ENCODE measurements at places on chromosomes 5 and 9.

DNA sequence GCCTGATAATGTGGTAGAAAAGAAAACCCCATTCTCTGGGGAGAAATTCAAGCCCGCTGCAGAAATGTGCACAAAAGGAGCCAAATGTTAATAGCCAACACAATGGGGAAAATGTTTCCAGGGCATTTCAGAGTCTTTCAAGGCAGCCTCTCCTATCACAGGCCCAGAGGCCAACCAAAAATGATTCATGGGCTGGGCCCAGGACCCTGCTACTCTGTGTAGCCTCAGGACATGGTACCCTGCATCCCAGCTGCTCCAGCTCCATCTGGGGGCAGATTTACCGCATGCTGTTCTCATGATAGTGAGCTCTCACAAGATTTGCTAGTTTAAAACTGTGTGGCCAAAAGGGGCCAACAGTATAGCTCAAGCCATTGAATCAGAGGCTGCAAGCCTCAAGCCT, 41.1 kb downstream of the RAPGEF6 start:
- DNase-seq, result no peak

- DNase-seq, result no peak
These were observed 668 bp downstream of the RANBP3L start for GRCh38 chr5:36300927-36301540.

- no peak for DNase-seq
These were observed 1.6 kb upstream of the OXCT1 start for GRCh38 chr5:41871852-41872251.

DNA sequence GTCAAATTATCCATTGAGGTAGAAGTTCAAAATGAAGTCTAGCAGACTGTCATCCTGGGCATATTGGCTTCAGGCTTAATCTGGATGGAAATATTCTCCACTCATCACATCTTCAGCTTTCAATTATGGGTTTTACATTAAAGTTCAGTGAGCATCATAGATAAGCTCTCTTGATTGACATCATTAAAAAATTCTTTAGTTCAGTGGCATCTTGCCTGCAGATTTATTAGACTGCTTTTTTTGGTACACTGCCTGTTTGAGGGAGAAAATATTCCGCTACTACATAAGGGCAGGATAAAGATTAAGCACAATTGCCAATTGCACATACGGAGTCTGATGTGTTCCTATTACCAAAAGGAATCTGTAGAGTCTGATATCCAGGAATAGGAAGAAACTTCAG, 2353.8 kb downstream of the MAT2B start:
- DNase-seq, result no peak

DNA sequence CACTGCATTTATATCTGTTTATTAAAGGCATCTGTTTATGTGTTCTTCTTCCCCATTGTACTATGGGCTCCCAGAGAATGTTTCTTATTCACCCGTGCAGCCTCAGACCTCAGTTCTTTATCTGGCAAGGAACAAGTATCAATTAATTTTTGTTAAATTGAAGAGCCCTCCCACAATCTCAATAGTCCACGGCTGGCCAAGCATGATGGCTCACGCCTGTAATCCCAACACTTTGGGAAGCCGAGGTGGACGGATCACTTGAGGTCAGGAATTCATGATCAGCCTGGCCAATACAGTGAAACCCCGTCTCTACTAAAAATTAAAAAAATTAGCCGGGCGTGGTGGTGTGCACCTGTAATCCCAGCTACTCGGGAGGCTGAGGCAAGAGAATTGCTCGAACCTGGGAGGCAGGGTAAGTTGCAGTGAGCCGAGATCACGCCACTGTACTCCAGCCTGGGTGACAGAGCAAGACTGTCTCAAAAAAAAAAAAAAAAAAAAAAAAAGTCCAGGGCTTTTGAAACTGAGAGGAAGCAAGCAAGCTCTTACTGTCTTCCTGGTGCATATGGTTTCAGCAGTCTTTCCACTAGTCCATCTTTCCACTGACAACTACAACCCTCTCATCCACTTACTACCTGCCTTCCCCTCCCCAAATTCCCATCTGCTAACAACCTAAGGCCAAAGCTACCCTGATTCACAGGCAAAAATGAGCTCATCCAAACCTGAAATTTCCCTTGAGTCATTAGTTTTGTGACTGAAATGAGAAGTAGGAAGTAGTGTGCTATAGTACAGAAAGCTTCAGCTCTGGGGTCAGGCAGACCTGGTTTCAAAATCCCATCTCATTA, 2.3 kb upstream of the HK3 start:
- DNase-seq, result no peak

GRCh38 chr9:87211669-87212068, 264.4 kb upstream of the GAS1 start:
- DNase-seq, result no peak

GRCh38 chr5:34854459-34855174, 15.7 kb downstream of the TTC23L start:
- no peak for DNase-seq

DNA sequence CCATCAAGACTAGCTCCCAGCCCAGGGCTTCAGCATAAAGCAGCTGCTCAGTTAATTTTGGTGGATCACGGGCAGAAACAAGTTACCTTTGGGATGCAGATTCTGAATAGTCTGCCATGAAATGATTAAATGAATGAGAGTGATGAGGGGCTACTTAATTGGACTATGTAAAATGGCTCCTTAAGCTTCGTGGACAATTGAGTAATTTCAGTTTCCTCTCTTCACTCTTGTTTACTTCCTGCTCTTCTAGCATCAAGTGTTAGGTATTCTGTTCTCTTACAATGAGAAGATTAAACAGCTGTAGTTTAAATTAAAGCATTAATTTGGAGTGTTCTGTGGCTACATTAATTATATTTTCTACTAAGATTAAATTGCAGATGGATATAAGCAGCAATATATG, 28.1 kb downstream of the PIK3R1 start:
- DNase-seq, result no peak

GRCh38 chr9:94213511-94214124, 45.5 kb upstream of the ZNF169 start:
- DNase-seq, result peak; percentile 62

- peak; percentile 27 for DNase-seq
These were observed 34.9 kb downstream of the IRF1 start for GRCh38 chr5:132455614-132456115.

GRCh38 chr9:127014216-127014909, 99.8 kb downstream of the RALGPS1 start:
- DNase-seq, result no peak

GRCh38 chr5:179732412-179732917, at the start of gene MAML1:
Gene MAML1, plus strand, starts transcription at chr5:179732822. Its CDS starts 291 bp downstream, at chr5:179733113.
- peak; percentile 100 for DNase-seq

DNA sequence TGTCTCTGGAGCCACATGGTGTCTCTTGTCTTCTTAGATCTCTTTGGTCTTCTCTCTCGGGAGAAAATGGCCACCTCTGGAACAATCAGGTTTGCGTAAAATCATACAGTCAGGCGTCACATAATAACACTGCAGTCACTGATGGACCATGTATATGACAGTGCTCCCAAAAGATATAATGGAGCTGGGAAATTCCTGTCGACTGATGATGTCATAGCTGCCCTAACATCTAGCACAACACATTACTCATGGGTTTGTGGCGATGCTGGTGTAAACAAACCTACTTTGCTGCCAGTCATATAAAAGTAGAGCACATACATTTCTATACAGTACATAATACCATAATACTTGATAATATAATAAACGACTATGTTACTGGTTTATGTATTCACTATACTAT, 30.1 kb upstream of the RAI14 start:
- no peak for DNase-seq

DNA sequence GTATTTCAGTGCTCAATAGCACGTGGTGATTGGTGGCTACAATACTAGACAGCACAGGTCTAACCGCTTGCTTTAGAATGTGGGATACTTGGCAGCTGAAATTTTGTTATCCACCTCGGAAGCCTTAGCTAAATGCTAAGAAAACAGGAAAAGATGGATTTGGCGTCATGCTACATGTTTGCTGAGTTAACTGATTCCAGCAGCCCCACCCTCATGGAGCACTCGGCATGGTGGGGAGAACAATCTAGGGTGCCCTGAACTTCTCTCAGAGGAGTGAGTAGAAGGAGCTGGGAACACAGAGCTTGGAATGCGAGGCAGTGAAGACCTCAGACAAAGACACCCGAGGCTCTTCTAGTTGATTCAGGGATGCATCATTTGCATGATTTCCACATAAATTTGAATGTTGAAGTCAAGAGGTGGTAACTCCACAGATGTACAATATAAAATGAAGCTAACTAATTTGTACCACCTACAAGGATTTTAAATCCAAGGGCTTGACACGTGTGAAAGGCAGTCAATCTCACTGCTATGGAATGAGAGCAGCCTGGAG, 145.1 kb upstream of the FSTL4 start:
- DNase-seq, result no peak

DNA sequence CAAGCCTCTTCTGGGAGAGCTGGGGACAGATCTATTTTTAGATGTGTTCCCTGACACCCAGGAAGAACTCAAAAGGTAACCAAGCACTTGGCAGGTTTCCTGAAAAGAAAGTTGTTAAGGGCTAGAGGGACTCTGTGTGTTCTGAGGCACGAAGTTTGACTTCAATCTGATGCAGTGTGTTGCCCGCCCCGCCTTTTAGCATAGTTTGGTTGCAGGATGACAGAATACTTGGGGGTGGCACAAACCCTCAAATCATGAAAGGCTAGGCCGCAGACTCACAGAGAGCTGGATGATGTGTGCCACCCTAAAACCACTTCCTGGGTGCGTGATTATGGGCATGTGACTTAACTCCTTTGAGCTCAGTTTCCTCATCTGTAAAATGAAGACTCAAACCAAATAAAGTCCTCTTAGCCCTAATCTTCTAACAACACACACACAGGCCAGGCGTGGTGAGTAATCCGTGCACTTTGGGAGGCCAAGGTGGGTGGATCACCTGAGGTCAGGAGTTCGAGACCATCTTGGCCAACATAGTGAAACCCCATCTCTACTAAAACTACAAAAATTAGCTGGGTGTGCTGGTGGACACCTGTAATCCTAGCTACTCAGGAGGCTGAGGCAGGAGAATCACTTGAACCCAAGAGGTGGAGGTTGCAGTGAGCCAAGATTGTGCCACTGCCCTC, 12.8 kb upstream of the NDFIP1 start:
- peak; percentile 76 for DNase-seq

GRCh38 chr5:570886-571285, 41.3 kb upstream of the CEP72 start:
- DNase-seq, result no peak

DNA sequence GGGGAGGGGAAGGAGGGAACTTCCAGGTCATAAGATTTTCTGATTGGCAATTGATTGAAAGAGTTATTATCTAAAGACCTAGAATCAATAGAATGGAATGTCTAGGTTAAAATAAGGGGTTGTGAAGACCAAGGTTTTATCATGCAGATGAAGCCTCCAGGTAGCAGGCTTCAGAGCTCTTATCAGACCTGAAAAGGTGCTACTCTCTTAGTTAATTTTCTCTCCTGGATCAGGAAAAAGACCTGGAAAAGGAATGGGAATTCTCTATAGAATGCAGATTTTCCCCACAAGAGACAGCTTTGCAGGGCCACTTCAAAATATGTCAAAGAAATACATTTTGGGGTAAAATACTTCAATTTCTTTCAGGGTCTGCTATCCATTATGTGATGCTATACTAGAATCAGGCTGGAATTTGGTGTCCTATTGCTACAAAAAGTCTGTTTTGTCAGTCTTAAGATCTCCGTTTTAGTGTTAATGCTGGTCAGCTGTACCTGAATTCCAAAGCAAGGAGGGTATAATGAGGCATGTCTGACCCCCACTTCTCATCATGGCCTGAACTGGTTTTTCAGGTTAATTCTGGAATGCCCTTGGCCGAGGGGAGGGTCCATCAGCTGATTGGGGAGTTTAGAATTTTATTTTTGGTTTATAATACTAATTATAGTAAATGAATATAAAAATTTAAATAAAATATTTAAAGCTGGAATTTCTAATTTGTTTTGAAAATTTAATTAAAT, 16.6 kb upstream of the STOM start:
- no peak for DNase-seq

DNA sequence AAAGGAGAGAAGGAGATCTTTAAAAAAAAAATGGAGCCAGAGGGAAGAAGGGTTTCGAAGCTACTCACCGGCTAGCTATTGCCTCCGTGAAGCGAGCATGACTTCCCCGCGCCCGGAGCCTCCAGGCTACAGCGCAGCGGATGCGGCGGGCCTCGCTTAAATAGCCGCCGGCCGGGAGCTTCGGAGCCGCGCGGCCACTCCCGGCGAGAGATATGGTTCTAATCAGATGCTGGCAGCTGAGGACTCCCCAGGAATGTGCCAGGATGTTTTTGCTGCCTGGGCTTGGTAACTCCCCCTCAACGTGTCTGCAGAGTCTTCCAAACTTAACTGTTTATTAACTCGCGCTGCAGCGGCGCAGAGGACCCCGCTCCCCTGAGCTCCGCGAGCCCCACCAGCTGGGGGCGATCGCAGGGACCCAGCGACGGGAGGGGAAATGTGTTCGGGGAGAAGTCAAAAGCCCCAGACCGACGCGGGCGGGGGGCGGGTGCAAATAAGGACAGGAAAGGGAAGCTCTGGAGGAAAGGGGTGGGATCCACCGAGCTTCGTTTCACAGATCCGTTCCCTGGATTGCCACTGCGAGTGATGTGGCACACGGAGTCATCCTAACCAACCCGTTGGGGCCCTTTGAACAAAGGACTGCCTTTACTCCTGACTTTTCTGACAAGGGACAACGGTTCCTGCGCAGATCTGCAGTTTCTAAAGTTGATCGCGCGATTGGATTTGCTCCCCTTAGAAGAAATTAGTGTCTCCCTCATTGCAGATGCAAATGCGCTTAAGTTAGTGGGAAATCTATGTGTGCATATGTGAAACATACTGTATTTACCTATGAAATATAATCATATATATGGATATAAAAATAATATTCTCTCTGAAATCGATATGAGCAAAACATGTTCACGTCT, at the start of gene DAB2:
DAB2 (minus strand) TSS at position 245 of the 902 bp plus-strand sequence. CDS start 30,660 bp downstream, outside the sequence.
- peak; percentile 67 for DNase-seq

DNA sequence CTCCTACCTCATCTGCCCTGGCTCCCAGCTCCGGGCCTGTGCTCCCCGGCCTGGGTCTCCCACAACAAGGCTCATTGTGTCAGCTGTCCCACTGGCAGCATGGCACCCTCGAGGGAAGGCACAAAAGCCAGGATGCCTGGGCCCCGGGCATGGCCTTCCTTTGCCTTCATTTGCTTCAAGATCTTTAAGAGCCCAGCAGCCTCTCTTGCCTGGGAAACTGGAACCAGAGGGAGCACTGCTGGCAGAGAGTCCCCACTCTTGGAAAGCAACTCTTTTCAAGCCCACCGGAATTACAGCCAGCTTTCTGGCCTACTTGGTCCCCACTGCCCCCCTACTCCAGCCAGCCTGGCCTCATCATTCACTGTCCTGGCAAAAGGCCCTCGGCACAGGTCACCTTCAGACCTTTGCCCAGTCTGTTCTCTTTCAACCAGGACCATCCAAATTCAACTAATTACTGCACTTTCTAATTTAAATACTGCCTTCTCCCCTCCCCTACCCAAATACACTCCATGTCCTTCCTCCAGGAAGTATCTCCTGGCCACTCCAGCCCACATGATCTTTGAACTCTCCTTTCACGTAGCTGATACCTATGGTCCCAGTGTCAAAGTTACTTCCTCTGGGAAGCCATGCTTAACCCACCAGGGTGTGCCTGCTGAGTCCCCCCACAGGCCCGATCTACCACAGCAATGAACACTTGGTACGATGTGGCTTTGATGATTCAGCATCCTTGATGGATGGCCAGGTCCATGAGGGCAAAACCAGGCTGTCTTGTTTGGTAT, 8.9 kb downstream of the ZER1 start:
- DNase-seq, result no peak
